Esophagus muscularis mucosa (tissue), 4 donors: ENCODE measurements at places on chromosomes 4 and X. TPM values are rescaled to one million over a fixed set of nuclear protein-coding genes. Genes with fewer than 3 reads are reported as not detected.

DNA sequence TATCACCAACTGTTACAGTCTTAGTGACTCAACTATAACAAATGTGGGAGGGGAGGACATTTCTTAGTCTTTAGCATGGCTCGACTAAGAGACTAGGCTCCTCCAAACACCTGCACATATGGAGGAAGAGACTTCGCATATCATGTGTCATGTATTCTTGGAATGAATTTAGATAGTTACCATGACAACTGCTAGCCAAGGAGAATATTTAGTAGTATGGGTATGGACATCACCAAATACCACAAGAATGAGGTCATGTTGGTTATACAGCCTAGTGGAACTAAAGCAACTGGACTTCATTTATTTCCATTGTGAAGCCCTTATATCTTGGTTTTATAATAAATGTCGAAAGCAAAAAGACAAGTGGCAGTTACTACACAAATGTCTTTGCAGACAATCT, 512.3 kb downstream of the CFAP47 start:
- DNase-seq = no peak

MAP3K15 gene
- 0.33 TPM for total RNA-seq

DNA sequence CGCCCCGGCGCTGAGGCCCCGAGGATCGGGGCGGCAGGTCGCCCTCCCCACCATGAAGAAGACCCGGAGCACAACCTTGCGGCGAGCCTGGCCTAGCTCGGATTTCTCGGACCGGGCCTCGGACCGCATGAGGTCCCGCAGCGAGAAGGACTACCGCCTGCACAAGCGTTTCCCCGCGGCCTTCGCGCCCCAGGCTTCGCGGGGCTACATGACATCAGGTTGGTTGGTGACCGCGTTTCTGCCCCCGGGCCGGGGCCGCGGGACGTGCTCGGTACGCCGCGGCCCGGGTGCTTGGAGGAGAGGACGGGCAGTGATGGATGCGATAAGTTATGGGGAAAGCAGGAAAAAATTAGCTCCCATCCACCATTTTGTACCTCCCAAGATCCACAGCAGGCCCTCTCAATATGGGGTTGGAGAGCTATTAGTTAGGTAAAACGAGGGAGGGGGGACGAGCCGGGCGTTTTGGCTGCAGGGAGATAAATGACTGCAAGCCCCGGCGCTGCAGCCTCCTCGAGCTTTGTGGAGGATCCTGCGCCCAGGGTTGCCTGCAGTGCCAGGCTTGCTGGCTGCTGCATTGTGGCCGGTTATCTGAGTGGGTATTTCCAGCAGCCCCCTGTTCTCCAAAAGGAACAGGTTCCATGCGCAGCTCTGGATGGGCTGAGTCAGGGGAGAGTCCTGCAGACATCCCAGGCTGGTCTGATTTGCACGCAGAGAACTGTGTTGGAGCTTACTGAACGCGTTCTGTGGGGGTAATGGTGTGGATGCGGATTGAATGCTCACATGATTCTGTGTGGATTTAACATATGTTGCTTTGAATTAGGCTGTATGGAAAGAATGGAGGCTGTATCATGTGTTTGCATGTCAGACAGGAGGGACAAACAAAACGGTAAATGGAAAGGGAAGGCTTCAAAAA, 1.9 kb downstream of the STOX2 start:
- no peak for DNase-seq

DNA sequence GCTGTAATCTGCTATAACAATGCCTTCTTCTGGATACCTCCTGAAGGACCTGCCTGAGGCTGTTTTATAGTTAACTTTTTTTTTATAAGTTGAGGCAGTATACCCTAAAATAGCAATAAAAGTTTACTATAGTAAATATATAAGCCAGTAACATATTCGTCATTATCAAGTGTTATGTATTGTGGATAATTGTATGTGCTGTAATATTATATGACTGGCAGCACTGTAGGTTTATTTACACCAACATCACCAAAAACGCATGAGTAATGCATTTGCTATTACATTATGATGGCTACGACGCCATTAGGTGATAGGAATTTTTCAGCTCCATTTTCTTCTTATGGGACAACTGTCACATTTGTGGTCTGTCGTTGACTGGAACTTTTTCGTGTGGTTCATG, 237.2 kb upstream of the PITX2 start:
- no peak for DNase-seq

DNA sequence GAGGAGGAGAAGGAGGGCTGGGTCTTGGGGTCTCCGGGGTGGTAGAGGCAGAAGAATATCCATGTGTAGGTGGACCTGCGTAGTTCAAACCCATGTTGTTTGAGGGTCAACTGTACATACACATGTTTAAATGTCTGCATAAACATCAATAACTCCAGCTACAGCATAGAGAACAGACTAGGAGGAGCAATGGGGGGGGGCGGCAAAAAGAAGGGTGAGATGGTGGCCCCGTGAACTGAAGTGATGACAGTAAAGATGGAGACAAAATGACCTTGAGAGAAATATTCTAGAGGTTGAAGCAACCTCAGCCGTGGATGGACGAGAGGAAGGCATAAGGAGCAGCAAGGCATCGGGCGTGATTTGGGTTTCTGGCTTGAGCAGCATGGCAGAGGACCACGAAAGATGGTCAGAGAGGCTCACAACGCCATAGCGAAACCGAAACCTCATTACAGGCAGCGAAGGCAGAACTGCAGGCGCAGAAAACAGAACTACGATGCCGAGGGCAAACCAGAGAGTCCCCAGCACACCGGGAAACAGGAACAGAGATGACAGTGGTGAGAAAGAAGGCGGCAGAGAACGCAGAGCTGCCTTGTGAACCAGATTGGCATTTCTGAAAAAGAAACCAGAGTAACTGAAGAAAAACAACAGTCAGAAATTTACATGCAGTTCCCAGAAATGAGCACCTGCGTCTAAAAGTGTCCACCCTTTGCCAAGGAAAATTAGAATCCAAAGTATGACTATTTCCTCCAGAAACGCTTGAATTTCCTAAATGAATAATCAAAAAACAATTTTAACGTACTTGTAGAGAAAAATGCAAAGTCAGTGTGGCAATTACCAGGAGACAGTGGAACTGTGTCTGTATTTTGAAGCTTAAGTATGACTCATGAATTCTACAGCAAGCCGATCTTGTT, 50.3 kb upstream of the ENPP6 start:
- no peak for DNase-seq

DNA sequence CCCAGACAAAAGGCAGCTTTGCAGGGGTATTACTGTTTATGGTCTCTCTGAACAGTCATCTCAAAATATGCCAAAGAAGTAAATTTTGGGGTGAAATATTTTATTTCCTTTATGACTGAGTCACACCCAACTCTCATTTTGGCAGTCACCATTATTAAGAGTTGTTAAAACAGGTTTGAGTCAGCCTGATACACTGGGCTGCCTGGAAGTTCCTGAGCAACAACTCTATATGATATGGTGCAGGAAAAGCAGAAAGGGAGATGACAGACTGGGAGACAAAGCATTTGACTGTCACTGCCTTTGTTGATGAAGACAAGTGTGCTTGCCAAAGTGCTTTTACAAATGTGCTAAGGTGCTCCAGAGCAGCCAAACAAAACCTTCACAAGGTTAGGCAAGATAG, 1263.5 kb downstream of the PCDH7 start:
- no peak for DNase-seq

HTRA3 gene
- total RNA-seq = 74.6 TPM

TCEANC gene
- total RNA-seq = 4.2 TPM

VSIG4 gene
- total RNA-seq = 64.0 TPM

DNA sequence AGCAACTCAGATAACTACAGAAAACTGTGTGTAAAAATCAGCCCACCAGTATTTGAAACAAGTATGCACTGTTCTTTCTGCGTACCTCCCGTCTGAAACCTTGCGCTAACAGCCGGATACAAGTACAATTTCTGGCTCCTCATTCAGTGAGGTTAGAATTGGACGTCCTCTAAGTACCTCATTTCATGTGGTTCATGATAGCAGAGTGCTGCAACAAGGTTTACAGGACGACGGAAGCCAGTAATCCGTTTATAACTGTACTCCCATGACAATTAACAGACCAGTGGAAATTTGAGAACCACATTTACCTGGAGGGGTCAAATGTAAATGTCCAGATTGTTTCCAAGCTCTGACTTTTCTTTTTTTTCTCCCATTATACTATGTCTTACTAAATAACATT, 52.9 kb upstream of the TENM3 start:
- no peak for DNase-seq

GRCh38 chrX:153637121-153638040, 9.6 kb upstream of the DUSP9 start:
- no peak for DNase-seq

DNA sequence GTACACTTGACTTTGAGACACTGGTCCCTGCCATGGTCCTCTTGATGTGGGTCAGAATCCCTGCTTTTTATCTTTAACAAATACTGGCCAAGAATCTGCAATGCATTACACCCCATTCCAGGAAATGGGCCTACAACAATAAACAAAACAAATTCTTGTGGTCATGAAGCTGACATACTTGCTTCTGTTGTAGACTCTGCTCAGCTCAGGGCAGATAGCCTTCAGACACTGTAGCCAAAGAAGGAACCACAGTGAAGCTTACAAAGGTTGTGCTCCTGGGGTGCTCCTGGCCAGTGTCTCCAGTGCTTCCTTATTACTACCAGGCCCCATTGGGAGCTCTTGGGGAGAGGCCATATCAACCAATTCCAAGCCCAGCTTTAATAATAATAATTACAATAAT, 21.8 kb downstream of the KIAA1210 start:
- no peak for DNase-seq

DNA sequence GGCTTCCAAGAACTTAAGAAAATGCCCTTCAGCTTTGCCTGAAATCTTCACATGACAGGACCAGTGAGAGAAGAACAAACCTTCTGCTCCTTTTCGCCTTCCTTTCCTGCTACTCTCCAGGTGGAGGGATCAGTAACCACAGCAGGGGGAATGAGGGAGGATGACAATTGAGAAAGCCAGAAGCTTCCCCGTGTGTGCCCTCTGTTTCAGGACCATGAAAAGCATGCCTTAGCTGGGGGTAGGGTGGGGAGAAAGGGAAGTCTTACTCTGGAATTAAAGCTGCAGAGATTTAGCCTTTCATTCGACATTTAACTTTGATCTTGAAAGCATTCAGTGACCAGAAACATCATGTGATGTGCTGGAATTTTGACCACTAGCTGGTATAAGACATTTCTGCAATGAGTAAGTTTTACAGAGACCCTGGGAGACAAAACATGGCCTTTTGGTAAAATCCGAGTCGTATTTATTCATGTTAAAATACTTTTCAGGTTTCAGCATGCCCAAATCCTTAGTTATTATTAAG, 10.6 kb upstream of the PUDP start:
- DNase-seq = no peak

DNA sequence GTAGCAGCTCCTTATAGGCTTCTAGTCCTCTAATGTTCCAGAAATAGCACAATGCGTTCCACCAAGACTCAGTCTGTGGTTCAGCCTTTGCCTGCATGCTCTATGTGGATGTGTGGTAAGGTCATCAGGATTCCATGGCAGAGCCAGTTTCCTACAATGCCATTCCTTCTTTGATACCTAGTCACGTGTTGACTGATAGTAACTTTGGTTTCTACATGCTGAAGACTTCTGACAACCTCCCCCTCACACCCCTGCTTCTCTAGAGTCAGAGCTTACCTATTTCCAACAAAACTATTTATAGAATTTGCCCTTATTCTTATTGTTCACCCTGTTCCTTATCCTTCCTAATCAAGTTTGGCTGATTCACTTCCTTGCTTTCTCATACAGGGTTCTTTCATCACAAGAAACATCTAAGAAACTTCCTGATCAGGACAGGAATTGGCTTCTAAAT, 81.1 kb downstream of the CT47B1 start:
- DNase-seq = no peak

DNA sequence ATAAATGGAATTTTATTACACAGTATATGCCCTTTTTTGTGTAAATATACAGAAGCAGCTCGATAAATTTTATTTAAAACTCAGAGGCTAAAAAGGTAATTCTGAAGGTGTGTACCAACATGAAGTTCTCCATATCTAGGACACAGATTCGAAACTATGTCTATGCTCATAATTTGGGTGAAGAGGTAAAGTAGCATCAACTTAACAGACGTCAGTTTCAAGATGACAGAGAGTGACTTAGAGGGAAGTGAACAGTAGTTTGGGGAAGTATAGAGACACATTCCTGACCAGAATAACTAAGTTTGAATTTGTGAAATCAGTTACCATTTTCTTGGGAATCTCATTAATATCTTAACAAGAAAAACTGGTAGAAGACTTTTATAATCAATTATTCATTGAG, 2493.3 kb downstream of the ARAP2 start:
- DNase-seq = no peak

DNA sequence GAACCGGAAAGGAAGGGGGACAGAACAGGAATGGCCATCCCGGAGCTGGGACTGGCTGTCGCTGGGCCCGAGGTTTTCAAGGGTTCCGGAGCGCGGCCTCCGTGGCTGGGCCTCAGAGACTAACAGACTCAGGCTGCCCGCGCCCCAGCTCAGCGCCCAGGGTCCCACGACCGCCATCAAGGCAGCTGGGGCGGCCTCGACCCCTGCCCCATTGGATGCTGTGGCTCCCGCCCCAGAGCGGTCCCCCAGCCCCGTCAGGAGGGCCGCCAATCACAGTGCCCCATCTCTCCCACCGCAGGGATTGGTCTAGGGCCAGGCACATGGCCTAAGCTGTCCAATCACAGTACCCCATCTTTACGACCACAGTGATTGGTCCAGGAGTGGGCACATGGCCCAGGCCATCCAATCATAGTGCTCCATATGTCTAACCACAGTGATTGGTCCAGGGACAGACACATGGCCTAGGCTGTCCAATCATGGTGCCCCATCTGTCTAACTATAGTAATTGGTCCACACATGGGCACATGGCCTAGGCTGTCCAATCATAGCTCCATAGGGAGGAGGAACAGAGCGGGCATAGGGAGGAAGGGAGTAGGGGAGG, 105.3 kb upstream of the NKX1-1 start:
- no peak for DNase-seq

- no peak for DNase-seq
These were observed 13.3 kb upstream of the DYNLT3 start for GRCh38 chrX:37860721-37861120.

DNA sequence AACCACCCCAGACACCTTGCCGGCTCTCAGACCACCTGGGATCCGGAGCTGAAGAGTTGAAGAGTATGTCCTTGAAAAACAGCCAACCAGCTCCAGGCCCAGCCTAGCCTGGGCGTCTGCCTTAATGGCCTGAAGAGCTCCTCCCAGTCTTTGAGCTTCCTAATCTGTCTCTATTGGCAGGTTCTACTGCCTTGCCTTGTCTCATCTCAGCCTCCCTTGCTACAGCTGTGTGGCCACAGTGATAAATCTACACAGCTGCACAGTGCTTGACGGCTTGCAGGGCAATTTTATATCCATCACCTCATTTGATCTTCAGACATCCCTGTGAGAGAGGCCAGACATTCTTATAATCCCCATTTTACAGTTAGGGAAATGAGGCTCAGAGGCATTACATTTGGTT, 19.9 kb downstream of the AWAT2 start:
- DNase-seq = no peak

GRCh38 chr4:48906206-48907173, at the start of gene OCIAD2:
Gene OCIAD2, minus strand, starts transcription at chr4:48906774. Its CDS starts 2,225 bp downstream, at chr4:48904549.
- DNase-seq = no peak

GRCh38 chr4:182975806-182976205, 58.6 kb upstream of the DCTD start:
- no peak for DNase-seq

- no peak for DNase-seq
These were observed 151.2 kb upstream of the SLC4A4 start for GRCh38 chr4:71187404-71188155.

SLC10A6 gene
- total RNA-seq = 8.4 TPM

- DNase-seq = no peak
These were observed 61.7 kb upstream of the HDAC8 start for GRCh38 chrX:72634331-72634730.

- no peak for DNase-seq
These were observed 118.4 kb downstream of the COX18 start for GRCh38 chr4:72951147-72951546.
